ENCODE measurements at places on chromosomes 1 and 21. TPM values are rescaled to one million over a fixed set of nuclear protein-coding genes. Genes with fewer than 3 reads are reported as not detected.

Gene LGR6
- not detected for polyA plus RNA-seq

Gene BEND5
- polyA plus RNA-seq, result 4.3 TPM

Gene TP73
- polyA plus RNA-seq, result 0.64 TPM

Gene PLK3
- 82.8 TPM for polyA plus RNA-seq

Gene NBL1
- 34.9 TPM for polyA plus RNA-seq

Gene C1QC
- polyA plus RNA-seq, result not detected

Gene FBXO28
- polyA plus RNA-seq, result 8.1 TPM

Gene OBSCN
- 4.0 TPM for polyA plus RNA-seq

- H3K27me3 ChIP-seq, result no peaks in the 10 kb centered on the region
- DNase-seq, result no peak
- H3K36me3 ChIP-seq, result no peaks in the 10 kb centered on the region
Observed at GRCh38 chr1:10816743-10817369, 20.4 kb upstream of the CASZ1 start.

- H3K4me1 ChIP-seq, result peaks cover 12% of the 10 kb centered on the region
- DNase-seq, result no peak
- H3K27ac ChIP-seq, result peak overlapping the region; percentile 76
- H3K36me3 ChIP-seq, result no peaks in the 10 kb centered on the region
- no peak overlapping the region for H3K4me3 ChIP-seq
Observed at GRCh38 chr1:218664385-218665170, 319.4 kb downstream of the TGFB2 start.

GRCh38 chr21:28779914-28780313, 212.8 kb downstream of the LTN1 start:
- H3K4me1 ChIP-seq, result no peaks in the 10 kb centered on the region
- no peaks in the 10 kb centered on the region for H3K27me3 ChIP-seq
- H3K27ac ChIP-seq, result no peak overlapping the region
- H3K4me3 ChIP-seq, result no peak overlapping the region
- H3K36me3 ChIP-seq, result no peaks in the 10 kb centered on the region

DNA sequence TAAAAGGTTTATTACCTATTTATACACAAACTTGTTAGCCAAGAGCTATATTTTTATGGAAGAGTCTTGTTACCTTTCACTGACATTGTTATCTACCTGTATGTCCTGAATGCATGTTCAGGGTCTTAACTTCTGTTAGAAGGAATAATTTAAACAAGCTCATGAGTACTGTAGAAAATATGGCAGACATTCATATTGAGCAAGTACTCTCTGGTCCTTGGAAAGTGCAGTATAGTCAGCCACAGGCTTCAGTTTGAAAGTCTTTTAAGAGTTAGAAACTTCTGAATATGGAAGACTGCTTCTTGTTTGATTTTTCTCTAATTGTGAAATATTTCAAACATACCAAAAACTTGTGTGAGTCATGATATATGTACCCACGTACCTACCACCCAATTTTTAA, 16.6 kb downstream of the DIP2A start:
- no peak for DNase-seq
- H3K36me3 ChIP-seq, result peaks cover 14% of the 10 kb centered on the region
- H3K4me3 ChIP-seq, result no peak overlapping the region
- H3K27me3 ChIP-seq, result no peaks in the 10 kb centered on the region
- H3K27ac ChIP-seq, result no peak overlapping the region

DNA sequence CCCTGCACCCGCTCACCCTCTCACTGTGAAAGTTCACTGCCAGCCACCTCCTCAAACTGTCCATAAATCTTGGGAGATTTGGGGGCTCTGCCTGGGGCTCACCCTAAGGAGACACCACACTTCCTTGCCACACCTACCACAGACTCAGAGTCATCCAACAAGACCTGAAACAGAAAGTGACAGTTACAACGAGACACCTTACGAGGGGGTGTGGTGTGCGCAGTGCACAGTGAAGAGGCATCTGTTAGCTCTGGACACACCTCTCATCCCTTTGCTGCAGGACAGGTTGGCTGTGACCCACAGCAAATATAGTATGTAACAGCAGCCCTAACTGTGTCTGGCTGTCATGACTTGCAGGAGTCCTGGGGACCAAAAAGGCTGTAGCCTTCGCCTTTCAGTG, 190.2 kb downstream of the NR5A2 start:
- no peaks in the 10 kb centered on the region for H3K27me3 ChIP-seq
- H3K27ac ChIP-seq, result no peak overlapping the region
- H3K4me3 ChIP-seq, result no peak overlapping the region
- no peak for DNase-seq
- H3K4me1 ChIP-seq, result no peaks in the 10 kb centered on the region

GRCh38 chr1:24309762-24310485, 9.2 kb upstream of the GRHL3 start:
- H3K27me3 ChIP-seq, result no peaks in the 10 kb centered on the region
- H3K4me3 ChIP-seq, result no peak overlapping the region
- no peak for DNase-seq
- no peaks in the 10 kb centered on the region for H3K4me1 ChIP-seq
- no peak overlapping the region for H3K27ac ChIP-seq
- H3K36me3 ChIP-seq, result no peaks in the 10 kb centered on the region

DNA sequence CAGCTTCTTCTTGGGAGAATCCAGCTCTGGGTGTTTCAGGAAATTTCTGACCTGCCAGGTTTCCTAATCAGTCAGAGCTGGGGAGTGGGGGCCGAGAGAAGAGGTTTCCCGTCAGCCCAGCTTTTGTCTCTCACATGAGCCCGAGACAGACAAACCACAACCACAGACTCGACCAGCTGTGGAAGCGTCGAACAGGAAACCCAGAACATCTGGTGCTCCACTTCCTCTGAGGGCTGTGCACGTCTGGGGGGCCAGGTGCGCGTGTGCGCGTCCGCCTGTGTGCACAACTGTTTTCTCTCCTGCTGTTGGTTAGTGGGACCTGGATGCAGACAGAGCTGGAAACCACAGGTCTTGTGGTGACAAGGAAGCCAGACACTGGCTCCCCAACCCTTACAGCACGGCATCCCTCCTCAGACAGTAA, 113.0 kb upstream of the SLC25A33 start:
- 0 out of 2 replicates have a peak, but pooled peaks cover 4% of the 10 kb centered on the region for H3K4me1 ChIP-seq
- no peak overlapping the region for H3K4me3 ChIP-seq
- no peak for DNase-seq
- H3K27ac ChIP-seq, result no peak overlapping the region
- no peaks in the 10 kb centered on the region for H3K27me3 ChIP-seq

- no peak overlapping the region for H3K27ac ChIP-seq
- H3K4me3 ChIP-seq, result no peak overlapping the region
- DNase-seq, result no peak
- H3K27me3 ChIP-seq, result peaks cover 15% of the 10 kb centered on the region
- H3K36me3 ChIP-seq, result no peaks in the 10 kb centered on the region
Observed at GRCh38 chr21:44930543-44930981, 9.3 kb upstream of the SLX9 start.

- no peaks in the 10 kb centered on the region for H3K27me3 ChIP-seq
- H3K4me3 ChIP-seq, result no peak overlapping the region
- peaks cover 11% of the 10 kb centered on the region for H3K4me1 ChIP-seq
- peaks cover 23% of the 10 kb centered on the region for H3K36me3 ChIP-seq
- no peak overlapping the region for H3K27ac ChIP-seq
- DNase-seq, result no peak
Observed at GRCh38 chr1:12369258-12369657, 139.4 kb downstream of the VPS13D start.
